COR-L47 (cell line): ENCODE measurements at places on chromosomes 11 and 22.

GRCh38 chr11:126512741-126513715 lies 157.5 kb downstream of the ST3GAL4 start:
- DNase-seq: no peak

DNA sequence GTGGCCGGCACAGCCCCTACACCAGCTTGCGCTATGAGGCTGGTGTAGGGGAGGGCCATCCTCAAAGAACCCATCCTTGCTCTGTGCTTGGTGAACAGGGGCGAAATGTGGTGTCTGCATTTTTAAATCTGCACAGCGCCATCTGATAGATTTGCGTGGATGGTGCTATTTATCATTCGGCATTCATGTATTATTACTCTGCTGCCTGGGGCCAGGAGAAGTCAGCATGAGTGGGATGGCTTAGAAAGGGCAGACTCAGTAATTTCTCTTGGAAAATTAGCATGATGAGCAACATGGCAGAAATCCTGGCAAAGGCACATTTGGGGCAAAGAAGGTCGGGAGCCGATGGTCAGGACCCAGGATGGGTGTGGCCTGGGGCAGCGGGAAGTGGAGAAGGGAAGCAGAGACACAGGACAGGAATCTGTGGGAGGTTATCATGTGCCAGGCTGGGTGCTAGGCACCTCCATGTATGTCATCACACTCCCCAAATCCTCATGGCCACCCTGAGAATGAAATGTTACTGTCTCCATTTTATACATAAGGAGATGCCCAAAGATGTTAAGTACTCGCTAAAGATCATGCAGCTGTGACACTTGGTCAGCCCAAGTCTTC lies 149.0 kb downstream of the CEP164 start:
- no peak for DNase-seq

DNA sequence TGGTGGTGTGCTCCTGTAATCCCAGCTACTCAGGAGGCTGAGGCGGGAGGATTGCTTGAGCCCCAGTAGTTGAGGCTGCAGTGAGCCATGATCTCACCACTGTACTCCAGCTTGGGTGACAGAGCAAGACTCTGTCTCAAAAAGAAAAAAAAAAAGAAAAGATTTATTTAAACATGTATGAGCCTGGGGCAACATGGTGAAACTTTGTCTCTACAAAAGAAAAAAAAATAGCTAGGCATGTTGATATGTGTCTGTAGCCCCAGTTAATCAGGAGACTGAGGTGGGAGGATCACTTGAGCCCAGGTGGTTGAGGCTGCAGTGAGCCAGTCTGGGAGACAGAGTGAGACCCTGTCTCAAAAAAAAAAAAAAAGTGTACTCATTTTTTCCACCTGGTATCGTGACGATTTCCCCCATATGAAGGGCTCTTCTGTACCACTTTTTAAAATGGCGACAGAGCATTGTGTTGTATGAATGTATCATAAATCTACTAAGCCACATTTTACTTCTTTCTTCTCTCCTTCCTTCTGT lies 16.4 kb upstream of the KCTD14 start:
- DNase-seq: no peak

GRCh38 chr11:945986-946385 lies 20.3 kb downstream of the AP2A2 start:
- DNase-seq: no peak

GRCh38 chr11:85947431-85948272 lies 92.5 kb downstream of the CCDC83 start:
- DNase-seq: no peak

DNA sequence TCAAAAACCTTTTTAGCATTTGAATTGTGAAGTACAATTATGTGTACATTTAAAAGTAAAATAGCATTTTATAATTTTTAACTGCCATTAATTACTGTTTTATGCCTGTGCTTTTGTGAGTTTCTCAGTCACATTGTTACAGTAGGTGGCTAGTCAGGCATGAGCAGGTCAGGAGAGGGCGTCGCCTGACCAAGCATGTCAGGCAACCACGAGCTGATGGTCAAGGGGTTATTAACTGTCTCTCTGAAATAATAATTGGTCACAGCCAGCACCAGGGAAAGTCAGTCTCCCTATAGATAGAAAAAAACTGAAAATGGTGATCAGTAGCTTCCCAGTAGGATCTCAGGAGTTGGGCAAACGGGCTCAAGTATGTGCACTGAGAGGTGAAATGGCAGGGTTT lies 19.4 kb upstream of the CCDC81 start:
- DNase-seq: no peak

- no peak for DNase-seq
Observed at GRCh38 chr11:105202844-105203548, 63.4 kb upstream of the CARD18 start.

DNA sequence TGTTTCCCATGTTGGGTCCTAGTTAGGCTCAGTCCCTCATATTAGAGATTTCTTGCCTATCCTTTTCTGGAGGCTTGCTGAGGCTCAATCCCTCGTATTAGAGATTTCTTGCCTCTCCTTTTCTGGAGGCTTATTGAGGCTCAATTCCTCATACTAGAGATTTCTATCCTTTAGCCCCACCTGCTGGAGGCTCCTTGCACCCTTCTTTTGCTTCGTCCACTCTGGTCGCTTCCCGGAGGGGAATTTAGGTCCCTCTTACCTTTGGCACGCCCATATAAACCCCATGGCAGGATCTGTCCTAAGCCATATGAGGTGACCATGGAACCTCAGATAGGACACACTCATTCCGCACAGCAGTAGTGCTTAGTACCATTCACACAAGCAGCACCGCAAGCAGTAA lies 15.9 kb downstream of the CYP2D6 start:
- DNase-seq: peak; percentile 19
